ENCODE measurements at places on chromosomes 11 and 22. TPM values are rescaled to one million over a fixed set of nuclear protein-coding genes. Genes with fewer than 3 reads are reported as not detected.

- DNase-seq: no peak
Observed at GRCh38 chr11:27770576-27770975, 70.3 kb upstream of the BDNF start.

GRCh38 chr22:23067023-23067650 lies 3.2 kb upstream of the GNAZ start:
- DNase-seq: peak; percentile 29

- no peak for DNase-seq
Observed at GRCh38 chr11:23897453-23898286, 599.2 kb upstream of the LUZP2 start.

- no peak for DNase-seq
Observed at GRCh38 chr22:23673826-23674690, 16.8 kb upstream of the RGL4 start.

DNA sequence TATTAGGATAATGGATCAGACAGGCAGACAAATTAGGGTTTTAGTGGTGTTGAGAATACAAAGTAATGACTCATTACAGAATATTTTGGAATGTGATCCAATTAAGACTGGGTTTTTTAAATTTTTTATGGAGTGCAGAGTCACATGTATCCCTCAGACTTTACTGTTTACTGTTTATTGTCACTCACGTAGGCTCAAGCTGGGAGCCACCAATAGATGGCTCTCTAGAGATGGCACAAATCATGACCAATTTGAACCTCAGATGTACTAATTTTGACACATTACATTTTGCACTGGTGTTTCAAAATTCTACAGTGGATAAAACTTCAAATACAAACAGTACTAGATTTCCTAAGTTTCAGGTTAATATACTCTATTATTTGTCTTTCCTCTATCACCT lies 53.6 kb upstream of the ANO3 start:
- DNase-seq: no peak

DNA sequence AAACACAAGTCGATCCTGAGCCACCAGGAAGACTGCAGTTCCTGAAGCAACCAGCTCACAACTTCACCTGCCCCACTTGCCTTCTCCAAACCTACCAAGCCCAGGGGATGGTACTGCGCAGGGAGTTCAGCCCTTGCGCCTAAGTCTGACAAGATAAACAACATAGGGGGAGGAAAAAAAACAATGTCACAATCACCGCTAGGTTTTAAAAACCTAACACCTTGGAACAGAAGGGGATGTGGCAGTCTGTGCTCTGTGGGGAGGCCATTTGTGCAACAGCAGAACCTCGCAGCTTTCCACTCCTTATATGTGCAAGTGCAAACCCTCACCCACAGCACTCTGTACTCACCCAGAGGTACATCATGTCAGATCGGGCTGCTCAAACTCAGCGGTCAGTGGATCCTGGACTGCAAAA lies 134.2 kb downstream of the RBFOX2 start:
- DNase-seq: no peak

DNA sequence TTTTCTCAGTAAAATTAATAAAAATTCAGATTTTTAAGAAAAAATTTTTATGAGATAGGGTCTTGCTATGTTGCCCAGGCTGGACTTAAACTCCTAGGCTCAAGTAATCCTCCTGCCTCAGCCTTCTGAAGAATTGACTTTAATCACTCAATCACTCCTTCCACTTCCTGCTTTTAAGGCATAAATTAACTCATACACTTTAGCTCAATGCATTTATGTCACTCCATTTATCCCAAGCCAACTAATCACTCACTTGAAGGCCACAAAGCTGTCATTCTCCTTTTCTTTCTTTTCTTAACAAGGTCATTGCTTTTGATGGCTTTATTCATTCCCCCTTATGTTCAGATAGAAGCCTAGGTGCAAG lies 877 bp downstream of the ALG9 start:
- no peak for DNase-seq

- DNase-seq: no peak
Observed at GRCh38 chr11:96329855-96330510, 13.0 kb downstream of the MAML2 start.

GRCh38 chr22:17972385-17973191 lies 51.8 kb downstream of the MICAL3 start:
- no peak for DNase-seq

DNA sequence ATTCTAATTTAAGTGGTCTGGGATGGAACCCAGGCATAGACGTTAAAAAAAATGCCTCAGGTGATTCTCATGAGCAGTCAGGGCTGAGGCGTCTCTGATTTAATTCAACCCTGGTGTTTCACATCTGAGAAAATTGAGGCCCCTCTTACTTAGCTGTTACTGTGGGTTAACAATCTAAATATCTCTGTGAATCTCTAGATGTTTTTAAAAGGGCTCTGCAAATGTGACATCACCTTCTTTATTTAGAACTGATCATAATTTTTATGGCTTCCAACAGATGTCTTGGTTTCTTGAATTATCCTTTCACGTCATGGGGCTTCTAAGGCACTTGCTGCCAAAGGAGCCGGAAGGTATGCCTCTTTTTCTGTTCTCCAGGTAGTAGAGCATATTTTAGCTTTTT lies 76.1 kb upstream of the LIN7C start:
- no peak for DNase-seq

DNA sequence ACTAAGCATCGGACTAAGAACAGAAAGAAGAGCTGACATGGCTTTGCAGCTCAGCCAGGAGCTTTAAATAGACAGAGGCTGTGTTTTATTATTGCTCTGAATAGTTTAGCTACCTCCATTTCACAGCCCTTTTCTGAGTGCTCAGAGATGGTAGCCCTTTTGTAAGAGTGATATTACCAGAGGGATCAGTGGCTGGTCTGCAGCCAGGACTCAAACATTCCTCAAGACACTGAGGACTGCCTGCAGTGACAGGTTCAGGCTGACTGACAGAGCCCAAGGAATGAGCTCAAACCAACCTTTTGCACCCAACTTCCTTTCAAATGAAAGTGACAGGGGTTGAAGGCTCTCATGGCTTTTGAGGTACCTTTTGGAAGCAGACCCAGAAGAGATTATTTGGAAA lies 189.0 kb downstream of the DDX10 start:
- DNase-seq: no peak

DNA sequence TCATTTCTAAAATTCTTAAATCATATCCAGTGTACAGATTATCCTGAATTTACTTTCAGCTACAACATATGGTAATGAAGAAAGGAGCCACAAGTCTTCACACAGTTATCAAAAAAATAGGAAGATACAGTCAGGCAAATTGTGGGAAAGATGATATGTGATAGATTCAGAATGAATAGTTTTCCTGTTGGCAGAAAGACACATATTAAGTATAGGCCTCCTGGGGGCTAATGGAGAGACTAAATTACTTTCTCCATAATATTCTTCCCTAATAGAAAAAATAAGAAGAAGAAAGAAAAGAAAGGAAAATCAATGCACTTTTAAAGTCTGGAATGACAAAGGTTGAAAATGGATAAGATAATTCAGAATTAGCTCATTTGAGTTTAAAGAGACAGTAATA lies 2073.5 kb downstream of the LRRC4C start:
- no peak for DNase-seq

- DNase-seq: no peak
Observed at GRCh38 chr11:105738251-105738650, 128.4 kb downstream of the GRIA4 start.

- no peak for DNase-seq
Observed at GRCh38 chr22:44828193-44828592, 75.8 kb downstream of the ARHGAP8 start.

- DNase-seq: no peak
Observed at GRCh38 chr11:103585911-103586310, 450.5 kb upstream of the DDI1 start.

GRCh38 chr22:44604991-44605390 lies 97.0 kb upstream of the PRR5 start:
- DNase-seq: no peak

DNA sequence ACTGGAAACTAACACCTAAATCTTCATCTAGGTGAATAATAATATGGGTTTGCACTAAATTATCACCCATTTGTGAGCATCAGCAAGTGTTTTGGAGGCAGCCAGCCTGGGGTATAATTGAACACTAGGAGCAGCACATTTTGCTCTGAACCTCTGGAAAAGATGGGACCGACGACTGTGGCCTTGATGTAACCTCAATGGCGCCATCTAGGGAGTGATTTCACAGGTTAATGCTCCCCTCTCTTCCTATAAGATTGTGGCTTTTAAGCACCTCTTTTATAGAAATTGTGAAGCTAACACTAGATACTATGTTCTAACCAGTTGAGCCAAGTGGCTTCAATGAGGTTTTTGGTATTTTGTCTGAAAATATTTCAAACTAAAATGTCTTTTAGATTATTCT lies 203.7 kb downstream of the NELL1 start:
- DNase-seq: no peak

DNA sequence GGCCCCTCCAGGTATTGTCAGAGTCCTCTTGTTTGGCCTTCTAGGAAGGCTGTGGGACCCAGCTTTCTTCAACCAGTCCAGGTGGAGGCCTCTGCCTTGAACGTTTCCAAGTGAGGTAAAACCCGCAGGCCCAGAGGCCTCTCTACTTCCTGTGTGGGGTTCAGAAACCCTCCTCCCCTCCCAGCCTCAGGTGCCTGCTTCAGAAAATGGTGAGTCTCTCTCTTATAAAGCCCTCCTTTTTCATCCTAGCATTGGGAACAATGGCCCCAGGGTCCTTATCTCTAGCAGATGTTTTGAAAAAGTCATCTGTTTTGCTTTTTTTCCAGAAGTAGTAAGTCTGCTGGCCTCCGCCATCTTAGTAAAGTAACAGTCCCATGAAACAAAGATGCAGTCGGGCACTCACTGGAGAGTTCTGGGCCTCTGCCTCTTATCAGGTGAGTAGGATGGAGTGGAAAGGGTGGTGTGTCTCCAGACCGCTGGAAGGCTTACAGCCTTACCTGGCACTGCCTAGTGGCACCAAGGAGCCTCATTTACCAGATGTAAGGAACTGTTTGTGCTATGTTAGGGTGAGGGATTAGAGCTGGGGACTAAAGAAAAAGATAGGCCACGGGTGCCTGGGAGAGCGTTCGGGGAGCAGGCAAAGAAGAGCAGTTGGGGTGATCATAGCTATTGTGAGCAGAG lies at the start of gene CD3E:
Gene CD3E, plus strand, starts transcription at position 163 of the 681 bp plus-strand sequence. Its CDS starts 223 bp downstream, at position 386.
- DNase-seq: no peak

- DNase-seq: no peak
Observed at GRCh38 chr11:75413864-75414263, 14.5 kb downstream of the RPS3 start.

- DNase-seq: peak; percentile 27
Observed at GRCh38 chr22:32325416-32325801, 32.3 kb upstream of the RFPL3 start.

DNA sequence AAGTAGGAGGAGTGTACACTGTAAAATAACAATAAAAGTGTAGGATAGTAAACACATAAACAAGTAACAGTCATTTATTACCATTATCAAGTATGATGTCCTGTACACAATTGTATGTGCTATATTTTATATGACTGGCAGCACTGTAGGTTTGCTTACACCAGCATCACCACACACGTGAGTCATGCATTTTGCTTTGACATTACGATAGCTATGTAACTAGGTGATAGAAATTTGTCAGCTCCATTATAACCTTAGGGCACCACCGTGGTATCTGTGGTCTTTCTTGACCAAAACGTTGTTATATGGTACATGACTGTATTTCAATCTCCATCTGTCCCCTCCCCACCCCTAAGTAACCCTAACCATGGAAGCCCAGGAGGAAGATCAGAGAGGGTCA lies 1.1 kb downstream of the DNAL4 start:
- no peak for DNase-seq

- no peak for DNase-seq
Observed at GRCh38 chr11:75277991-75278790, 37.6 kb downstream of the TPBGL start.

DNA sequence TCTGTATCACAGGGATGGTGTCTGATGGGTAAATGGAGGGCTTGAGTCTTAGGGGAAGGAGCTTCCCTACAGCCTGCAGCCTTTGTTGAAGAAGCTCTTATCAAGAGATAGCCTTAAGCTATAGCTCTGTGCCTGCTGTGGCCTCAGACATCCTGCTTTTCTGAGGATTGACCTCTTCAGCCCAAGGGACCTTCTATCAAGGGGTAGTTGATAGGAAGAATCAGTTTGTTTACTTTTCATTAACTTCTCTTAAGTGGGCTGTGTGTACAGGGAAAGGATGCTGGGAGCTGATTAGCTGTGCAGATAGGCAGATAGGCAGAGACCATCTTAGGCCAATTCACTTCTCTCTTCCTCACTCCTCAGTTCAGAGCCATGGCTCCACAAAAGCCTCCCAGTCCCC lies 151.8 kb upstream of the CADM1 start:
- DNase-seq: no peak

DNA sequence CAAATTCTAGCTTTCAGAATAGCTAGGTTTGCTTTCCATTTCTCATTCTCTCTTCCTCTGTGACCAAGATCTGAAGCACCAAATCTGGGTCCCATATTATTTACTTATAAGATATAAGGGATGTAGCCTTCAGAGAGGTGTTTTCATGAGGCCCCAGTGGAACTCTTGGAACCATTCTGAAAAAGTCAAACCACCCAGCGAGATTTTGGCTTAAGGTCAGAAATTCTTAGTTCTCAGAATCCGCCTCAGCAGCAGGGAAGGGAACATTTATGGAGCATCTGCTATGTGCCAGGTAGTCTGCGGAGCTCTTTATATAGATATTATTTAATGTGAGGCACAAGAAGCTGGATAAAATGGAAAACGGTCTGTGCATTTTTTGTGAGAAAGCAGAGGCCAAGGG lies 6.3 kb downstream of the NAV2 start:
- no peak for DNase-seq

DNA sequence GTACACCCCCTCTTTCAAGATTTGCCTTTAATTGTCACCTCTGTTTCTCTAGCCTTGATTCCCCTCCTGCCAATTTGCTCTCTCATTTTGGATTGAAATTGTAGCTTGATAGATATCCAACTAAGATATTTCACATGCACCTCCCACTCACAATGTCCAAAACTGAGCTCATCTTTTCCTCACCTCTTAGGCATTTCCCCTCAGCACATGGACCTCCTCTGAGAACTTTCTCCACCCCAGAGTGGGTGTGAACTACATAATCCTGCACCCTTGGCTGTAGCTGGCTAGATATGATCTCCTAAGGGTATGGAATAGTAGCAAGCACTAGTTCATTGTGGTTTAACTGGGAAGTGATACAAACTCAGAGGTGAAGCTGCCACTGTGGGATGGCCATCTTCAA lies 91.5 kb upstream of the SESN3 start:
- no peak for DNase-seq

- DNase-seq: no peak
Observed at GRCh38 chr22:17629641-17630040, 1.1 kb upstream of the ATP6V1E1 start.

- DNase-seq: no peak
Observed at GRCh38 chr11:125084761-125085231, 21.7 kb downstream of the SLC37A2 start.

- no peak for DNase-seq
Observed at GRCh38 chr22:42994276-42994916, 20.6 kb downstream of the PACSIN2 start.

The CERK gene
- total RNA-seq: 13.0 TPM

The NADSYN1 gene
- total RNA-seq: 262 TPM

The KDM4D gene
- total RNA-seq: 1.2 TPM

The ACR gene
- 1.7 TPM for total RNA-seq

The SMC1B gene
- total RNA-seq: 0.21 TPM

The POU2F3 gene
- total RNA-seq: 7.6 TPM

The OR51I1 gene
- 0.70 TPM for total RNA-seq

The RBFOX2 gene
- 115 TPM for total RNA-seq

The AP2A2 gene
- total RNA-seq: 100 TPM

The NUP98 gene
- total RNA-seq: 137 TPM

The KDM4E gene
- total RNA-seq: not detected

The GANAB gene
- 271 TPM for total RNA-seq

The UBTFL1 gene
- total RNA-seq: not detected

The LRRC10B gene
- 0.89 TPM for total RNA-seq

The DBX1 gene
- not detected for total RNA-seq

The MYBPC3 gene
- 0.18 TPM for total RNA-seq

Measured in ureter (tissue), 1 donor.